Stimulated activated CD8-positive, alpha-beta memory T cell treated with anti-CD3 and anti-CD28 coated beads, Interleukin-4, amount 100 ng/mL, for 1 hour (primary cell): ENCODE measurements at places on chromosomes 12 and 14.

- DNase-seq, result no peak
Observed at GRCh38 chr12:52123487-52124186, 44.1 kb downstream of the SMIM41 start.

GRCh38 chr12:104175726-104176247 is 37.8 kb upstream of the NFYB start:
- no peak for DNase-seq

DNA sequence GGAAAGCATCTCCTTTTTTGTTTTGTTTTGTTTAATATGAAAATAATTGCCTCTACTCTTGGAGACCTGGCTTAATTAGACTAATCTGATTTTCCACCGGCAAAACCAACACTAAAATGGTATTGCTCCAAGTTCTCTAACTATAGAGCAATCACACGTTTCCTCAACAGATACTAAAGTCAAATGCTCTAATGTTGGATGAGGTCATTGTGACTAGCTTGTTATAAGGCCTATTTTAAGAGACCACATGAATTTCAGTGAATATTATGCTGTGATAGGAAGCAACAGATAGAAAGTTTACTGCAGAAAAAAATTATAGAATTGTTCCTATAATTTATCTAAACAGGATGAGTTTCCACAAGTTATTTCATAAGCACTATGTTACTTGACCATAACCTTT is 3.3 kb upstream of the CCDC196 start:
- DNase-seq, result no peak

GRCh38 chr12:29733060-29733459 is 50.7 kb downstream of the TMTC1 start:
- no peak for DNase-seq

DNA sequence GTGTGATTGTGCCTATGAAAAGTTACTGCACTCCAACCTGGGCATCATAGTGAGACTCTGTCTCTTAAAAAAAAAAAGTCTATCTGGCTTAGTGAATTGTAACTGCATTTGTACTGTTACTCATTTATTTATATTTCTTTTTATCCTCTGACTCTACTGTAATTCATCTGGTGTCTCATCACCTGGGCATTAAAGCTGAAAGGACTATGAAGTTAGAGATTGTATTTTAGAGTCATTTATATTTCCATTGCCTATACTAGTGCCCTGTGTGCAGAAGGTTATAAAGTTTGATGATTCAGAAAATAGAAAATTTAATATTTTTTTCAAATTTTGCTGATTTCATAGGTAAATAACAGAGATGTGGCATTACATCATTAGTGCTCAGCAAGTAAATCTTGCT is 30.2 kb downstream of the BICDL1 start:
- no peak for DNase-seq

DNA sequence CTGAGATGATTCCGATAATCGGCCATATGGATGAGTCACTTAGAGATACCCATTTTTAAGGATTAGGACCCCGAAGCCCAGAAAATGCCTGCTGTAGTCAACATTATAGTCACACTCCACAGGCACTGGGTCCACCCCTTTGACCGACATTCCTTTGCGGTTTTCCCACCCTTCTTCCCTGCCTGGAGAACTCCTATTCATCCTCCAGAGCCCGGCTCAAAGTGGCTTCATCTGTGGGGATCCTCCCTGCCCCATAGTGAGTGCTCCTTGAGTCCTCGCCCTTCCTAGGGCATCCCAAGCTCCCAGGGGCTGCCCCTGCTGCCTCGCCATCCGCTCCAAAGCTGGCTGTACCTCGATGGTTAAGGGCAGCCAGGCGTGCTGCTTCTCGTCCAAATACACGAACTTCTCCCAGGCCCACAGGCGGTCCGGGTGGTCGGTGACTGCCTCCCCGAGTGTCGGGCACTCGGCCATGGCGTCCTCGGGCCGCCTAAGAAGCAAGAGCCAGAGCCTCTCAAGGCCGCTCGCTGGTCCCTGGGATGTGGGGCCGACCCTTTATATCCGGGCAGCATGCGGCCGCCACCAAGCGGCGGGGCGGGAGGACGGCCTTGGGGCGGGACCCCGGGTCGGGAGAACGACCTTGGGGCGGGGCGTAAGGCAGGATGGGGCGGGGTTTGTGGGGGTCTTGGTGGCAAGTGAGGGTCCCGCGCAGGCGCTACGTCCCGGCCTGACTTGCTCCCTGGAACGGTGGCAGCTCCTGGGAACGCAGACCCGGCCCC is at the start of gene TCL1A:
Gene TCL1A, minus strand, starts transcription at position 530 of the 776 bp plus-strand sequence. Its CDS starts 59 bp downstream, at position 471.
- no peak for DNase-seq

GRCh38 chr12:109822951-109823411 is 10.2 kb downstream of the TRPV4 start:
- no peak for DNase-seq

DNA sequence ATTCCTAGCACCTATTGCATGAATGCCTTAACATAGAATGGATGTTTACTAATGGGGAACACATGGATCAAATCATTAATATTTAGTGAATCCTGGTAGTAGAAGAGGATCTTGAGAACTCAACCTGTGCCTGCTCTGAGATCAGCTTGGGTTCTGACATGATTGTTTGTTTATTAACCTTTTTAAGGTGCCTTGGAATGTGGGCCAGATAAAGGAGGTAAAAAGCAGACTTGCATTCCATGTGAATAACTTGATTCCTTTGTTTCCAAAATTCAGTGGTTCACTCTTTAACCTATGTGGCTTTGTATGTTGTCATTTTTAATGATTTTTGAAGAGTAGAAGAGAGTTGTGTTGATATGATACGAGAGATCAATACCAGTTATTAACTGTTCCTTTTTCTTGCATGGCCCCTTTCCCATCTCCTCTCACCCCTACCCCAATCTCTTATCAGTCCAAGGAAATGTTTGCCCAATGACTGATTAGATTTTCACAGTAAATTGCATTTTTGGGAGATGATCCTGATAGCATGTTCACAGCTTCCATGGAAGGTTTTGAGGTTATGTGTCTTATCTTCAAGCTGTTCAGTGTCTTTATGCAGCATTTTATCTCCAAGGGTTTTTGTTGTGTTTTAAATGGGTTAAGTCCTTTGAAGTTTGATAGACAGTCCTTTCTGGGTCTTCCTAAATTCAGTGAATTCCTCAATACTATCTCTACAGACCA is 193.7 kb upstream of the FRMD6 start:
- DNase-seq, result no peak

DNA sequence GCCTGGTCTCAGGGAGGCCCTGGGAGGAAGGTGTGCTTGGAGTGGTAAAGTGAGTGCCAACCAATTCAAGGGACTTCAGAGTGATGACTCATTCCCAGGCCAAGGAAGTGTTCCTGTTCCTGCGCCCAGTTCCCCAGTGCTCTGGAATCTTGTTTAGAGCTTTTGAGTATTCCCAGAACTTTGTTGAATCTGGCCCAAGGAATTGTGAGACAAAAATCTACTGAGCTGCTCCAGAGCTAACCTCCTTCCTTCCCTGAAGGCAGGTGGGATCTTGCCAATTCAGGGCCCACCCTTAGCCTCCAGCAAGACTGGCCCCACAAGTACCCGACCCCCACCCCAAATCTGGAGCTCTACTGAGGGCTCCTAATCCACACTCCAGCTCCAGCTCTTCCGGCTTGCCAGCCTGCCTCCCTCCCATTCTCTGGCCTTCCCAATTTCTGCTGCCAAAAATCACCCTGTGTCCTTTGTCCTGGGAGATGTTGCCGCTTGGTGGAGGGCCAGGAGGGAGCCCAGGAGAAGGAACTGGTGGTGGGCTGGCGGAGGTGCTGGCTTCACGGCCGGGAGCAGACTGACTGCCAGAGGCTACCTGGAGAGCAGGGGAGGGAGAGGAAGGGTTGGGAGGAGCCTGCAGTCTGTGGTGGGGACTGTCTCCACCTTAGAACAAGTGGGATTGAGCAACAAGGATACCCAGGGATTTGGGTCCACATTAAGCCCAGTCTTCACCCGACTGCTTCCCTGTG is 2.0 kb upstream of the ATN1 start:
- no peak for DNase-seq

- no peak for DNase-seq
Observed at GRCh38 chr14:69612783-69613130, 1.4 kb downstream of the SUSD6 start.

DNA sequence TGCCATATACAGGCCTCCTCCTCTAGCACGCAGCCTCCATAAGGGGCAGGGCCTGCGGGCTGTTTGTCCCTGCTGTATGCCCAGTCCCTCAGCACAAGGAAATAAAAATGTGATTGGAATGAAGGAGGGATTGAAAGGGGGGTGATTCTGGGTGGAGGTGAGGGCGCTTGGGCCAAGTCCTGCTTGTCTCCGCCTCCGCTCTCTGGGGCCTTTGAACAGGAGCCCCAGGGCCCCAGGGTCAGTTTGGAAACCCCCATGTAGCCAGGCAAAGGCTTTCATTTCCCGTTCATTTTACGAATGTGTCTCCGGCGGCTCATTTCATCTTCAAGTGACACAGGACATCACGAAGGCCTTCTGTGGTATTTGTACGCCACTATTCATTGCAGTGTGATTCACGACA is 4.5 kb upstream of the CACNA2D4 start:
- DNase-seq, result no peak

DNA sequence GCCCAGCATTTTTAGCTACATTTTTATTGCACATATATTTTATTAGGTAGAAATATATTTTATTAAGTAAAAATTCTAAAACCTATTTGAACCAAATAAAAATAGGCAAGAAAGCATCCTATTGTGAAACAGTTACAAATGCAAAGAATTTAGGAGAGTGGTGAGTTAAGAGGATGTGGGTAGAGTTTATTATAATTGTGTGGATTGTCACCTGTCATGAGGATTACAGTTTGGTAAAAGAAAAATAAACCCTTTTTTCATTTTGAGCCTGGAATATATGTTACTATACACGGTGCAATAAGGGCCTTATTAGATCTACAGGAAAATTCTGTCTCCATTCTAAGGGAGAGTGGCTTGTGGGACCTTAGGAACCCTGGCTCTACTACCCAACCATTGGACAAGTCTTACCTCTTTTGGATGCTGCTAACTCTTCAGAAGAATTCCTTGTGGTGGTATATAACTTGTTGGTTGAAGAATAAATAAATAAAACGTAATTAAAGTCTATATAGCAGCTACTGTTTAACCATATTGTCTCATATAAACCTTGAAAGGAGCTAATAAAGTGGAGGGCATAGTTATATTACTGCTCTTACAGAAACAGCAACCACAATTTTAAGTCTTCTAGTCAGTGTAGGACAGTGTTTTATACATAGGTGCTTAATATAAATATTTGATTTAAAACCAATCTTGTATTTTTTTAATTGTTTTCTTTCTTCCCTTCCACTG is 67.8 kb downstream of the FGD4 start:
- no peak for DNase-seq

DNA sequence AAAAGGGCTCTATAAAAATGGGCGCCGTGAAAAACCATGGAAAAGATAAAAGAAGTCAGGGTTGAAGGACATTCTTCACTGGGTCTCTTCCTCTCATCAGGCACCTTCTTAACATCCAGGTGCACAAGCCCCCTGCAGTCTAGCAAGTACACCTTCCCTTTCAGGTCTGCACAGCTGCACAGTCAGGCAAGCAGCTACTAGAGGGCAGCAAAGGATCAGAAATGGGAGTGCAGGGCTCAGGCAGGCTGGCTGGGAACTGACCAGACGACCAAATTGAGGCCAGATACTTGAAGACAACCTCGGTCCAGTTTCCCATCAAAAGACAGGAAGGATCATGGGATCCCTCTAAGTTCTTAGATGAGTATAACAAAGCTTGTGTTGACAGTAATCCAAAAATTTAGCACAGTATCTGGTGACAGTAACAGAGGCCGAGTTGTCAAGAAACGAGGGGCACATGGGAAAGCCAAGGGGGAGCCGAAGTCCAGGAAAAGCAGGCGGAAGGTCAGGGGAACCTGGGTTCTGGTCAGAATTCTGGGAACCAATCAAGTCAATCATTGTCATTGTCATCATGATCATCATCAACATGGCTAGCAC is 10.1 kb upstream of the GRIP1 start:
- no peak for DNase-seq

GRCh38 chr14:103023881-103024473 is 33.4 kb downstream of the CDC42BPB start:
- DNase-seq, result no peak
